ENCODE measurements at places on chromosomes 6 and 20.

GRCh38 chr6:117404548-117404947 is 21.2 kb downstream of the ROS1 start:
- H3K27ac ChIP-seq, result no peak overlapping the region
- peaks cover 2% of the 10 kb centered on the region for H3K27me3 ChIP-seq
- H3K4me3 ChIP-seq, result no peak overlapping the region

- H3K27ac ChIP-seq, result no peak overlapping the region
- H3K36me3 ChIP-seq, result no peaks in the 10 kb centered on the region
- H3K4me3 ChIP-seq, result no peak overlapping the region
- no peaks in the 10 kb centered on the region for H3K27me3 ChIP-seq
- peaks cover 3% of the 10 kb centered on the region for H3K4me1 ChIP-seq
These were observed 40.3 kb downstream of the PPP1R14C start for GRCh38 chr6:150183105-150183504.

DNA sequence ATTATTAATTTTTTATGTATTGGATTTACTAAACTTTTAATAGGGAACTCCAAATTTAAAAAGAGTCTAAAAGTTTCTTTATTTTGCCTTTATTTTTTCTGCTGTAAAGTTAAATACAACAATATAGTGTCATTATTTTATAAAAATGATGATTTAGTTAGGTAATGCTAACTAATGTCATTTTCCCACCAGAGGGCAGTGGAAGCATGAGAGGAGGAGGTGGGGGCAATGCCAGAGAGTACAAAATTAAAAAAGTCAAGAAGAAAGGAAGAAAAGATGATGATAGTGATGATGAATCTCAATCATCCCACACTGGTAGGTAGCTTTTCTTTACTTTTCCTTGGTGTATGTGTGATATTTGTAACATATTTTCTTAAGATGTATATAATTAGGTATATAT is 20.2 kb upstream of the FHL5 start:
- DNase-seq, result no peak
- no peaks in the 10 kb centered on the region for H3K4me1 ChIP-seq
- H3K4me3 ChIP-seq, result no peak overlapping the region
- H3K36me3 ChIP-seq, result peaks cover 70% of the 10 kb centered on the region
- no peak overlapping the region for H3K27ac ChIP-seq

- peaks cover 53% of the 10 kb centered on the region for H3K4me1 ChIP-seq
- H3K27me3 ChIP-seq, result no peaks in the 10 kb centered on the region
- no peak overlapping the region for H3K4me3 ChIP-seq
- DNase-seq, result no peak
- H3K27ac ChIP-seq, result no peak overlapping the region
These were observed 44.2 kb upstream of the TIAM2 start for GRCh38 chr6:154950979-154951344.

DNA sequence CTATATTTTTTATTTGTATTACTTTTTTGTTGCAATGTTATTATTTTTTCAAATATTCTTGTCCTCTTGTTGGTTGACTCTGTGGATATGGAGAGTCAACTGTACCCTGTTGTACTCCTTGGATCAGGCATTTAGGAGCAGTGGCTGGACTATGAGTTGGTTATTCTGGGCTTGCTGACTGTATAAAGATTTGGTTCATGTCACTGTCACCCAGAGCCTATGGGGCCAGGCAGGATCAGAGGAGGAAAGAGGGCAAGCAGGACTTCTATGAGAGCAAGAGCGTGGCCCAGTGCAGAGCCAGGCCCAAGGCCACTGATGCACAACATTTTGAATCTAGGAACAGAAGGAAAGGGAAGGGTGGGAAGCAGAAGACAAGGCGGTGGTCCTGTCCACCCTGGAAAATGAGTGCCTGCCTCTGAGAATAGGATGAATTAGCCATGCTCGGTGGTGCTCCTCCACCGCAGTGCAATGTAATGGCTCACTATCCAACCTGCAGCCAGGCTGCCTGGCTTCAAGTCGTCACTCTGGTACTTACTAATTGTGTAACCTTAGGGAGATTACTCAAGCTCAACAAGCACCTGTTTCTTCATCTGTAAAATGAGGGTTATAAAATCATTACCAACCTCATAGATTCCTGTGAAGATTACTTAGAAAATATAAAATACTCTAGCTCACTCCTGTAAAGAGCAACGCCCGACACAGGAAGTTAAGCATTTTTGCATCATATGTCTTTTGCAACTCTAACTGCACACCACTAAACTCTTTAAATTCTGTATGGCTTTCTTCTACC is 192.1 kb downstream of the KCNQ5 start:
- H3K36me3 ChIP-seq, result no peaks in the 10 kb centered on the region
- no peaks in the 10 kb centered on the region for H3K27me3 ChIP-seq
- no peak for DNase-seq
- H3K4me3 ChIP-seq, result no peak overlapping the region
- H3K27ac ChIP-seq, result no peak overlapping the region

GRCh38 chr6:12327391-12327790 is 37.2 kb downstream of the EDN1 start:
- no peaks in the 10 kb centered on the region for H3K4me1 ChIP-seq
- H3K27ac ChIP-seq, result no peak overlapping the region
- no peak for DNase-seq
- H3K4me3 ChIP-seq, result no peak overlapping the region

DNA sequence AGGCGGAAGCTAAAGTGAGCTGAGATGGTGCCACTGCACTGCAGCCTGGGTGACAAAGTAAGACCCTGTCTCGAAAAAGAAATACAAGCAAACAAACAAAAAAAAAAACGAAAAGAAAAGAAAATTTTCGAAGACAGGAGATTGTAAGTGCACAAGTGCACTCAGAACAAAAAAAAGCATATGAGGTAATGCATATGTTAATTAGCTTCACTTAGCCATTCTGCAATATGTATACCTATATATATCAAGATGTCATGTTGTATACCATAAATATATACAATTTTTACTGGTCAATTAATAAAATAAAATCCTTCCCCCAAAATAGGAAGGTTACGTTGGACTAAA is 127.5 kb downstream of the RIN2 start:
- no peak overlapping the region for H3K4me3 ChIP-seq
- H3K27ac ChIP-seq, result no peak overlapping the region
- H3K36me3 ChIP-seq, result no peaks in the 10 kb centered on the region
- H3K4me1 ChIP-seq, result no peaks in the 10 kb centered on the region
- DNase-seq, result no peak

Measured in natural killer cell (primary cell).